CD4-positive, alpha-beta T cell treated with Interleukin-17A for 1 hour (primary cell): ENCODE measurements at places on chromosomes 1 and 21.

GRCh38 chr21:37276377-37276776 lies 9.2 kb upstream of the VPS26C start:
- no peak for DNase-seq

DNA sequence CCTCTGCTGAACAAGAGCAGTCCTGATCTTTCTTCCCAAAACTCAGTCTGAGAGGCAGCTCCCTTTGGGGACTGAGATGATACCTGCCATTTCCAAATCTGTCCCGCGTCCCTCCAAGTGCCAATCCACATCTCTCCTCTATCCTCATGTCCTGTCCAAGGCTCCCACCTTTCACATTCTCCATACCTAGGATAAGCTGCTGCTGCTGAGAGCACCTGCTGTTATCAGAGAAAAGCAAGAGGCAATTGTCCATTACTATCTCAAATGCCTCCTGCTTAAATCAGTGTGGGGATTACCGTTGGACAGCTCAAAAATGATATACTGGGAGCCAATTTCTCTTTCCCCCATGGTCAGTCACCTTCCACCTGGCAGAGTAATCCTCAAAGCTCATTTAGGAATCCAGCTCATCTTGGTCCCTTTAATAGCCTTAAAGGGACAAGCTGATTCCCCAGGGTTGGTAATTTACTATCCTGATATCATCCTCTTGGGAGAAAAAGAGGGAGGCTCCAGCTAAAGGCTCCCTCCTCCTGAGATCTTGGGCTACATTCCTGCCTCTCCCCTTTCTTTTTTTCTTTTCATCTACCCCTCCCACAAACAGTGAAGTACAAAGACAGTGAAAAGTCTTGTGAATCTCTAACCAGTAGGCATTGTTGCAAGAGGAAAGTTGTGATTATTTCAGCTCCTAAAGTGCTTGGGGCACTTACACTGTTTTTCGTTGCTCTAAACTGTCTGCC lies 278.1 kb upstream of the CAMK1G start:
- no peak for DNase-seq

- DNase-seq = no peak
Observed at GRCh38 chr1:200602632-200603031, 17.9 kb downstream of the KIF14 start.

GRCh38 chr1:150579945-150580642 lies 684 bp upstream of the MCL1 start:
- DNase-seq = no peak

DNA sequence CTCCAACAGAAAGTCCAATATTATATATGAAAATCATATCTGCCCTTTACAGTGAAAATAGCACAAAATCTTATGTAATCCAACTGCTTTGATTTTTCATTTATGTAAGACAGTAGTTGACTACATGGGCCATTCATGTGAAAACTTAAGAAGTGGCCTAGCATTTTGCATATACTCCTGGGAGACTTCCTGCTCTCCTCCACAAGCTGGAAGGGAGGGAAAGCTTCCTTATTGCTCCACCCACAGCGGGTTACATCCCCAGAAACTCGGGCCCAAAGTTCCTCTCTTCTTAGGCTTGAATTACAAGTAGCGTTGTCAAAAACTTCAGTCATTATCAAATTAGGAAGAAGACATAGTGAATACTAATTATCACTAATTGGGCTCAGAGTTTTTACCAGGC lies 29.2 kb downstream of the FYB2 start:
- DNase-seq = no peak

- peak; percentile 17 for DNase-seq
Observed at GRCh38 chr1:151710187-151710840, 6.3 kb downstream of the CELF3 start.

DNA sequence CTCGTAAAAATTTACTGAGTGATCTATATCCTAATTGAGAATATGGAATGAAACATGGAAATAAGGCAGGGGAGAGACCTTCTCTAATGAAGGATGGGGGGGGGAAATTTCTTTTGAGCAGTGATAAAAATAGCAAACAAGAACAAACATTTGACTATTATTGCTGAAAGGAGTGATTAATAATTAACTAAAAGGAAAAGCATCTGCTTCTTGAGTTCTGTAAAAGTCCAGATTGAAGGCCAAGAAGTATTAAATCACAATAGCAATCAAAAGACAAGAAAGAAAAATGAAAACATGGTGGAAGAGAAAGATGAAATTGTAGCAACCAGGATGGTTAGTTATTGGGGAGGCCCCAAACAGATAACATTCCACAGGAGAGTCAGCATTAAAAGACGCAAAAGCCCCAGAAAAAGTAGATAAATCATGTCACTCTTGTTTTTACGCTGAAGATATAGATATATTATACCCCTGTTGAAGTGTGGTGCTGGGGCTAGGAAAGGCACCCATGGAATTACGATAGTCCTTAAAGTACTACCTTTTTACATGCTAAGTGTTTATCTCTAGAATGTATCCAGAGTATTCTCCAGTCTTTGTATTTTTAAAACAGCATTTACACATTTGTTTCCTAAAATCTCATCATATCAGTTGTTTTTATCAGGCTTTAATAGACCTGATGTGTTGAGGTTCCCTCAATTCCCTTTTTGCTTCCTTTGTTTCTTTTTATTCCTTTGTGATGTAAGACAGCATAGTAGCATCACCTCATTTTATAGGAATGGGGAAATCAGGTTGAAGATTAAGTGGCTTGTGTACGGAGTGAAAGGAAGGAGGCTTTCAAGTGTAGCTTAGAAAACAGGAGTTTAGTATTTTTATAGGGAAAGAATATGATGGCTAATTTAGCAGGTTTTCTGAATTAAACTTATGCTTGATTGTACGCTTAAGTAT lies 28.9 kb downstream of the DISP1 start:
- no peak for DNase-seq

- DNase-seq = no peak
Observed at GRCh38 chr1:111904478-111905218, 84.8 kb downstream of the KCND3 start.

DNA sequence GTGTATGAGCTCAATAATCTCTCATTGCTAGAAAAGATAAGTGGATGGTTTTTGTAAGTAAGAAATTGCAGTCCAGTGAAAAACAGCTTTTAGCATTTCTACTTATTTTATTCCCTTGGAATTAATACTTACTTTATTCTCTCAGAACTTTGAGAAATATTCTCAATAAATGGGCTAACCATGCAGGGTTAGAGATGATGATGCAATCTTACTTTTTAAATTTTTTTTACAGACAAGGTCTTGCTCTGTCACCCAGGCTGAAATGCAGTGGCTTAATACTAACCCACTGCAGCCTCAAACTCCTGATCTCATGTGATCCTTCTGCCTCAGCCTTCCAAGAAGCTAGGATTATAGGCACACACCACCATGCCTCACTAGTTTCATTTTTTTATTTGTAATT lies 440.8 kb upstream of the ZP4 start:
- no peak for DNase-seq
